ENCODE measurements at places on chromosomes 12 and 14.

DNA sequence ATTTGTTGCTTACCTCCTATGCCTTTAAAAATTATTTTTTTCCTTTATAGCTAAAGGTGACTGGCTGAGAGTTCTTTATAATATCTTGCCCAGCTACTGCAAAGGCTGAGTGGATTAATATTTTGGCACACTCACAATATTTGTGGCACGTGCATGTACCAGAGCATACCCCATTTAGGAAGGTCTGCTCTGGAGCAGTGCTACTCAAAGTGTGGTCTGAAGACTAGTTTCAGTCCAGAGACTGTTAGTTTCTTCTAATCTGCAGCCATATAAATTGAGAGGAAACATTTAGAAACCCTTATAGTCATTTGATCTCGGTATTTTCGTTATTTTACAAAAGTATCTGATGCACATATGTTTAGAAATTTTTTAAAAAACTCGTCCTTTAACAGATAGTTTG is 51.0 kb downstream of the IFT81 start:
- no peak overlapping the region for H3K27ac ChIP-seq
- H3K27me3 ChIP-seq: no peaks in the 10 kb centered on the region
- H3K36me3 ChIP-seq: peaks cover 18% of the 10 kb centered on the region
- H3K4me3 ChIP-seq: no peak overlapping the region
- peaks cover 16% of the 10 kb centered on the region for H3K4me1 ChIP-seq
- no peak for DNase-seq

- H3K4me1 ChIP-seq: peaks cover 17% of the 10 kb centered on the region
- peaks cover 6% of the 10 kb centered on the region for H3K36me3 ChIP-seq
- H3K4me3 ChIP-seq: no peak overlapping the region
- H3K27me3 ChIP-seq: no peaks in the 10 kb centered on the region
Measured at GRCh38 chr12:97805146-97805545, 342.5 kb downstream of the RMST start.

GRCh38 chr12:82461393-82461792 is 103.1 kb downstream of the METTL25 start:
- H3K27ac ChIP-seq: peak overlapping the region; percentile 19
- H3K4me3 ChIP-seq: no peak overlapping the region
- no peaks in the 10 kb centered on the region for H3K4me1 ChIP-seq
- H3K36me3 ChIP-seq: peaks cover 5% of the 10 kb centered on the region
- no peak for DNase-seq

DNA sequence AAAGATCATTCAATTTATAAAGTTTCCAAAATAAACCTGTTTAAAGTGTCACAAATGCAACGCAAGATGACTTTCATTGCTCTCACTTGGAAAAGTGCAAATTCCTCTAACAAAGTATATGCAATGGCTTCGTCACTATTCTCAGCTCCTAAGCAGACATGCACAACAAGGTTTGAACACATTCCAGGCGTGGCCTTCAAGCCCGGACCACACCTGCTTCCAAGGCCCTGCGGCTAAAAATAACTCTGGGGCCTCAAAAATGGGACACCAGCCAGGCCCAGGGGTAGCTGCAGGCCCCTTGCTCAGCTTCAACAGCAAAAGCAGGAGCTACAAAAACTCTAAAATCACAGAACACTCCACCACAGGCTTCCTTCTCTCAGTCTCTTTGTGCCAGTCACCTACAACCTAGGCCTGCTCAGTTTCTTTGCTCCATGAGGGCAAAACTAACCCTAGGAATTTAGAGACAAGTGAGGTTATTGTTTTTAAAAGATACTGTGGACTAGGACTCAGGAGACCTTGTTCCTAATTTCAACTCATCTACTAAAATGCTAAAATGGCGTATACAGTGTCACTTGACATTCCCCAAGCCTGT is 29.3 kb downstream of the DUSP16 start:
- H3K27ac ChIP-seq: no peak overlapping the region
- DNase-seq: no peak
- peaks cover 2% of the 10 kb centered on the region for H3K36me3 ChIP-seq
- H3K4me1 ChIP-seq: peaks cover 12% of the 10 kb centered on the region
- H3K4me3 ChIP-seq: no peak overlapping the region

GRCh38 chr14:91227183-91227628 is 17.3 kb downstream of the GPR68 start:
- no peak overlapping the region for H3K27ac ChIP-seq
- DNase-seq: no peak
- peaks cover 5% of the 10 kb centered on the region for H3K36me3 ChIP-seq
- H3K4me1 ChIP-seq: peaks cover 2% of the 10 kb centered on the region
- H3K4me3 ChIP-seq: no peak overlapping the region
- no peaks in the 10 kb centered on the region for H3K27me3 ChIP-seq

- H3K27ac ChIP-seq: no peak overlapping the region
- H3K36me3 ChIP-seq: no peaks in the 10 kb centered on the region
- H3K27me3 ChIP-seq: no peaks in the 10 kb centered on the region
- H3K4me3 ChIP-seq: no peak overlapping the region
- DNase-seq: no peak
Measured at GRCh38 chr12:17159506-17160300, 553.7 kb upstream of the LMO3 start.

DNA sequence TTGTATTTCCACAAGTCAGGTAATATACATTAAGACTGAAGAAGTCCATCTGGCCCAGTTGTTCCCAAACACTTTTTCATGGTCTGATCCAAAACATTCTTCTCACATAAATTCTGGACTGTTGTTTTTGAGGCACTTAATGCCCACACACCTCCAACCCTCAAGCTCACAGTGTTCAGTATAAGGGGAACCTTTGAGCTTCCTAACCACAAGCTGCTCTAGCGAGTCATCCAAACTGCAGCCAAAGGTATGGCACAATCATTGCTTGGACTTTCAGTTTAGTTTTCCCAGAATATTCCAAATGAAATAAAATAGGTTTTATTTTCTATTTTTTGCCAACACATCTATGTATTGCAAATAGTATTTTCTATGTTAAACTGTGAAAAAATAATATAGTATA is 103.0 kb downstream of the PUS7L start:
- H3K36me3 ChIP-seq: no peaks in the 10 kb centered on the region
- H3K27ac ChIP-seq: no peak overlapping the region
- H3K4me3 ChIP-seq: no peak overlapping the region

- no peak overlapping the region for H3K4me3 ChIP-seq
- H3K27ac ChIP-seq: no peak overlapping the region
- DNase-seq: no peak
- H3K27me3 ChIP-seq: no peaks in the 10 kb centered on the region
Measured at GRCh38 chr14:67571991-67572323, 28.1 kb downstream of the PIGH start.

DNA sequence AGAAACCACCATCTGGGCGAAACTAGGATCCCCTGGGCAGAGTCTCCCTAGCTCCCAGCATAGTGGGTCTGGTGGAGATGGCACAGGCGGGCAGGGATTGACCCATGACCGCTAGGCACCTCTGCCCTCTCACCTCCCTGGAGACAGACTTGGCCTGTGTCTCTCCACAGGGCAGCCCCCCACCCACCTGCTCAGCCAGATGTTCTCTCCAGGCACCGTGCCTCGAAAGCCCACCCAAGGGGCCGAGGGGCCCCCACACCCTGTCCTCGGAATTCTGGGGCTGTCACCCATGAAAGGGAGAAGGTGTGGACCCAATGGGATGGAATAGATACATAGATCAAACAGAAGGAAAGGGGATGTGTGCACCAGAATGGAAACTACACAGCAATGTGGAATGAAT is 229.1 kb upstream of the RTL1 start:
- H3K36me3 ChIP-seq: no peaks in the 10 kb centered on the region
- no peak overlapping the region for H3K27ac ChIP-seq
- H3K4me1 ChIP-seq: peaks cover 13% of the 10 kb centered on the region
- peaks cover 10% of the 10 kb centered on the region for H3K27me3 ChIP-seq

- H3K4me1 ChIP-seq: peaks cover 7% of the 10 kb centered on the region
- H3K27me3 ChIP-seq: no peaks in the 10 kb centered on the region
- H3K27ac ChIP-seq: no peak overlapping the region
- H3K4me3 ChIP-seq: no peak overlapping the region
- H3K36me3 ChIP-seq: no peaks in the 10 kb centered on the region
- no peak for DNase-seq
Measured at GRCh38 chr12:114876968-114877680, 193.1 kb upstream of the TBX3 start.
